ENCODE measurements at places on chromosomes 5 and 9. TPM values are rescaled to one million over a fixed set of nuclear protein-coding genes. Genes with fewer than 3 reads are reported as not detected.

The ERCC6L2 gene
- total RNA-seq: 48.0 TPM

The IL5 gene
- total RNA-seq: not detected

The ACSL6 gene
- 5.5 TPM for total RNA-seq

The SYK gene
- 0.81 TPM for total RNA-seq

The CD274 gene
- total RNA-seq: 7.0 TPM

The GDNF gene
- total RNA-seq: not detected

The TXNDC8 gene
- total RNA-seq: not detected

The OR2V1 gene
- not detected for total RNA-seq

The PCDHB1 gene
- total RNA-seq: not detected

The NOXA1 gene
- 3.8 TPM for total RNA-seq

The PAEP gene
- not detected for total RNA-seq

The ENG gene
- total RNA-seq: 3.6 TPM

The MLLT3 gene
- 63.2 TPM for total RNA-seq

The ZFP37 gene
- total RNA-seq: 1.8 TPM

The N4BP3 gene
- 2.5 TPM for total RNA-seq

The NPR2 gene
- total RNA-seq: 7.7 TPM

The GAPVD1 gene
- 65.4 TPM for total RNA-seq

The COL5A1 gene
- total RNA-seq: 1.7 TPM

The POU5F2 gene
- total RNA-seq: 4.2 TPM

The PCDHAC1 gene
- not detected for total RNA-seq

The PDE6A gene
- total RNA-seq: not detected

The TAF11L10 gene
- not detected for total RNA-seq

The FGF10 gene
- not detected for total RNA-seq

The PCDHB6 gene
- not detected for total RNA-seq

The ZNF454 gene
- total RNA-seq: 0.17 TPM

The LCN10 gene
- 0.30 TPM for total RNA-seq

The SPATA31E1 gene
- total RNA-seq: not detected

The MINAR2 gene
- total RNA-seq: not detected

The PCDHAC2 gene
- not detected for total RNA-seq

The CDC25C gene
- 0.37 TPM for total RNA-seq

The EPB41L4B gene
- not detected for total RNA-seq

The PLAC8L1 gene
- total RNA-seq: 0.67 TPM

The RAI14 gene
- total RNA-seq: 0.12 TPM

The PPWD1 gene
- total RNA-seq: 93.8 TPM

The SOHLH1 gene
- total RNA-seq: not detected

The TMEFF1 gene
- 0.49 TPM for total RNA-seq

The RLN2 gene
- 1.3 TPM for total RNA-seq

The GPX8 gene
- not detected for total RNA-seq

The IL31RA gene
- total RNA-seq: not detected

The PCDHB8 gene
- not detected for total RNA-seq

The SH3PXD2B gene
- 0.10 TPM for total RNA-seq

The SPINK13 gene
- not detected for total RNA-seq

The SPARC gene
- 34.6 TPM for total RNA-seq

The SKIC3 gene
- 67.1 TPM for total RNA-seq

The CCDC183 gene
- 2.3 TPM for total RNA-seq

The CCNJL gene
- total RNA-seq: not detected

The SHOC1 gene
- total RNA-seq: not detected

The PCDHB5 gene
- not detected for total RNA-seq

The ANKRD55 gene
- total RNA-seq: 7.0 TPM

The SSNA1 gene
- total RNA-seq: 54.3 TPM

The INSL4 gene
- not detected for total RNA-seq

The MCC gene
- total RNA-seq: 11.1 TPM

The GABRA6 gene
- not detected for total RNA-seq

The FOXI1 gene
- not detected for total RNA-seq

Data from CD4-positive, CD25-positive, alpha-beta regulatory T cell (primary cell).